T-helper 2 cell (primary cell): ENCODE measurements at places on chromosomes 3 and 15.

- no peak for DNase-seq
These were observed 50.0 kb downstream of the NMNAT3 start for GRCh38 chr3:139627759-139628158.

GRCh38 chr3:188184160-188184559 lies 30.2 kb downstream of the LPP start:
- no peak for DNase-seq

DNA sequence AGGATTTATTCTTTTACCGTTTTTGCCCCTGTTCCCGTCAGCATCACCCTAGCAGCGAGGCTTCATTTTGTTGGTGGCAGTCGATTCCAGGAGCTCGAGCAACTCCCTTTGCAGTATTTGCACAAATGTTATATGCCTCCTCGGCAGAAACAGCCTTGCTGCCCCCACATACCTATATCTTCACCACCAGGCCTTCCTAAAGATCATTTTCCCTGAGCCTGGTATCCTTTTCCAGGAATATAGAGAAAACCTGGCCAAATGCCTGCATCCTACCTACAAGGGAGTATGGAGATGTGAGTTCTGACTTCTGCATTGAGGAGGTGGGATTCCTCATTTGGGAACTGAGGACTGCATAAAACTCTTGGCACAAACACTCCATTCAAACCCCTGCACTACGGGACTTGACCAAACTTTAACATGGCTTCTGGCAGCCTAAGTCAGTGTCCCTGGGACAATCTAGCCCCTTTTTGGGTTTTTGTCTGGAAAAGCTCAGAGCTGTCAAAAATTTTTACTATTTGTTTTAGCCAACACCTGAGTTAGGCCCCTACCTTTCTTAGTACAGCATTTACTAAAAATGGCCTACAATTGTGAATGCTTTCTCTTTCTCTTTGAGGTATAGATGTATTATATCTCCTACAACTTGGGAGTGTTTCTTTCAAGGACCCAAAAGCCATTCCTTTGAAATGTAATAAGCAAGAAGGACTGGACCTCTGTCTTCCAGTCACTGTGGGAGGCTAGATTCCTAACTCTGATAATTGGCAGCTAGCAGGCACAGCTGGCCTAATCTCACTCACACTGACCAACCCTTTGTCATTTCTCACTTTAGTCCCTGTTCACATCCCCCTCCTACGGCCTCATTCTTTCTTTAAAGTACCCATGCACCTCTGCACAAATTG lies 12.1 kb upstream of the UBE2Q2 start:
- DNase-seq, result no peak

DNA sequence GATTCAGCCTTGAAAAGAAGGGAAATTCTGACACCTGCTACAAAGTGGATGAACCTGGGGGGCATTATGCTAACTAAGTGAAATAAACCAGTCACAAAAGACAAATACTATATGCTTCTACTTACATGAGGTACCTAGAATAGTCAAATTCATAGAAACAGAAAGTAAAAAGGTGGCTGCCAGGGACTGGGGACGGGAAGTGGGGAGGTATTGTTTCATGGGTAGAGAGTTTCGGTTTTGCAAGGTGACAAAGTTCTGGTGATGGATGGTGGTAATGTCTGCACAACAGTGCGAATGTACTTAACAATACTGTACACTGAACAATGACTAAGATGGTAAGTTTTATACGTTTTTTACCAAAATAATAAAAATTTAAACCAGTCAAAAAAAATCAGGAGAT lies 4.8 kb downstream of the IDH2 start:
- peak; percentile 40 for DNase-seq

GRCh38 chr3:79766496-79767193 lies 1.2 kb downstream of the ROBO1 start:
- no peak for DNase-seq

DNA sequence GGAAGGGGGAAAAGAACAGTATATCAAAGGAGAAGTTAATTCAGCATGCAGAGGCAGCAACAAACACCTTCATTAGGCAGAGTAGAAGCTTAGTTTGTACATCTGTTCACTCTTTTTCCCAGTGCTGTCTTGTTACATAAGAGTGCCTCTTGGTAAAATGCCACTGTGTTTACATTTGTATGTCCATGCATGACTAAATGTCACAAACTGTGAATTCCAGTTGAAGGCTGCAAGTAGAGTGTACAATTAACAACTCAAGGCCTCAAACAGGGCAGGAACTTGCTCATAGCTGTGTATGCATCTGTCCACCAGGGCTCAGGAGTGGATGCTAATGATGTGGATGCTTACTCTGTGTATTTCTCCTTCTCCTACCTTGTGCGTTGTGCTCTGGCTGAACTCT lies 214.2 kb upstream of the TPM1 start:
- no peak for DNase-seq

GRCh38 chr3:100782906-100783305 lies 73.6 kb downstream of the TFG start:
- no peak for DNase-seq

GRCh38 chr3:150407808-150408220 lies 284 bp upstream of the TSC22D2 start:
- DNase-seq, result no peak

DNA sequence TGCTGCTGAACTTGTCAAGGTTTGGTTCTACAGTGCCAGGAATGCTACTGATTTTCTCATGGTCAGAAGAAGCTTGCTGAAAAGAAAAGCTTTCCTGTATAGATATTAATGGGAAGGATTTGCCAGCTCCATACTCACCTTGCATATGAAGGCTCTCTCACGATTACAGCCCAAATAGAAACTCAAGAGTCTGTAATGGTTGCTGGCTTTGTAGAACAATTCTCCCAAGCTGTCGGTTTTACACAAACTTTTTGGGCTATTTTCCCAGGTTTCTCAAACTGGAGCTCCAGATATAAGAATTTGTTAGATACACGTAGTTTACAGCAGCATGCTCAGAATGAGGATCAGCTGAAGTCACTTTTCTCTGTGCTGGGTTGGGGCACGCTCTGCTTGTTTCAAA lies 30.1 kb upstream of the LRRC3B start:
- no peak for DNase-seq

DNA sequence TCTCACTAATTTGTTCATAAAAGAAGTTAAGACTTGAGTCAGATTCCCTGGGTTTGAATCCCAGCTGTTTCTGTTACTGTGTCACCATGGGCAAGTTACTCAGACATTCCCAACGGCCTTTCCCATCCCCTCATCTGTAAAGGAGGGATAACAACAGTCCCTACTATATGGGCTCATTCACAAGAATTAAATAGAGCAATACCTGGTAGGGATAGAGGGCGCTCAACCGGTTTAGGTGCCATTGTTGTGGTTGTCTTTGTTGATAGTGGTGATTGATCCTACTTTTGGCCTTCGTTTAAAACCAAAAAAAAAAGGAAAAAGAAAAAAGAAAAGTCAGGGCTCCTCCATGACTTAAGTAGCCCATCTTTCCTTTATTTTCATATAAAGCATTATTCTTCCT lies 563.1 kb downstream of the GRM7 start:
- DNase-seq, result no peak

- no peak for DNase-seq
These were observed 145.3 kb upstream of the NPHP3 start for GRCh38 chr3:132867526-132867925.

DNA sequence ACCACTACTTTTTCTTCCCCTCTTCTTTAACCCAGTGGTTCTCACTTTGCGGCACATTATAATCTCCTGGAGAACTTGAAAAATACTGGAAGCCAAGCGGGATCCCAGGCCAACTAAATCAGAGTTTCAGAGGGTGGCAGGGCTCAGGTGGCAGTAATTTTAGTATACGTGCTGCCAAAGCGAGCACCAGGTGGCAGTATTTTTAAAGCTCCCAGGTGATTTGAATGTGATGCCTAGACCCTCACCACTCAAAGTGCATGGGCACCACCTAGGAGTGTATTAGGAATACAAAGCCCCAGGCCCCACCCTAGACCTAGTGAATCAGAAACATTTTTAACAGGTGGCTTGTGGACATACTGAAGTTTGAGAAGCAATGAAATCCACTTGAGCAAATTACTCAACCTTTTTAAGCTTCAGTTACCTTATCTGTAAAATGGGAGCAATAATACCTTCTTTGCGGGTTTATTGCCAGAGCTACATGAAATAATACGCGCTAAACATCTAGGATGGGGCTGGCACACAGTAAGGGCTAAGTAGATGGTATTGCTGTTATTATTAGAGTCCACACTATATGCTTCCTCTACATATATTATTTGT lies 8.3 kb downstream of the B3GALNT1 start:
- no peak for DNase-seq

- DNase-seq, result no peak
These were observed 7.2 kb downstream of the COX17 start for GRCh38 chr3:119669906-119670570.

GRCh38 chr3:125309476-125309875 lies 65.6 kb downstream of the ZNF148 start:
- DNase-seq, result no peak

GRCh38 chr3:108472001-108472591 lies 38.3 kb downstream of the MYH15 start:
- DNase-seq, result no peak

DNA sequence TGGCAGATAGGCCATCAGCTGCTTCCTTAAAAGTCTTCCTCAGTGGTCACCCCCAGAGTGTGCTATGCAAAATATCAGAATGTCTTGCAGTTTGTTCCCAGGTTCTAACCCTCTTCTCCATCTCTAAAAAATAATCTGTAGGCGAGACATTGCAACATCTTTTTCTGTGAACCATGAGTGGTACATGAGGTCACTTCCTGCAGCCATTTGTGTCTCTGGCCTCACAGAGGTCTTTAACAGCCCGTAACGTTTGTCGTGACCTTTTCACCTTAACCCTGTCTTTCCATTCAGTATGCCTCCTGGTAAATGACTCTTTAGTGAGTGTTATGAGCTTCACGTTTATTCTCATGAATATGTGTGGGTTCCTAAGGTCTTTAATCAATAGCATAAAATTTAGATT lies 145.4 kb downstream of the KLHL25 start:
- peak; percentile 22 for DNase-seq
